Upper lobe of left lung (tissue), 6 donors: ENCODE measurements at places on chromosomes 5 and 9.
A peak's percentile ranks its signal among the peaks of the same experiment; 100 is the strongest.

GRCh38 chr5:155024015-155024414 is 10.5 kb downstream of the KIF4B start:
- no peak for DNase-seq

- DNase-seq = peak; percentile 67
Measured at GRCh38 chr5:74042959-74043358, 417.0 kb downstream of the ARHGEF28 start.

DNA sequence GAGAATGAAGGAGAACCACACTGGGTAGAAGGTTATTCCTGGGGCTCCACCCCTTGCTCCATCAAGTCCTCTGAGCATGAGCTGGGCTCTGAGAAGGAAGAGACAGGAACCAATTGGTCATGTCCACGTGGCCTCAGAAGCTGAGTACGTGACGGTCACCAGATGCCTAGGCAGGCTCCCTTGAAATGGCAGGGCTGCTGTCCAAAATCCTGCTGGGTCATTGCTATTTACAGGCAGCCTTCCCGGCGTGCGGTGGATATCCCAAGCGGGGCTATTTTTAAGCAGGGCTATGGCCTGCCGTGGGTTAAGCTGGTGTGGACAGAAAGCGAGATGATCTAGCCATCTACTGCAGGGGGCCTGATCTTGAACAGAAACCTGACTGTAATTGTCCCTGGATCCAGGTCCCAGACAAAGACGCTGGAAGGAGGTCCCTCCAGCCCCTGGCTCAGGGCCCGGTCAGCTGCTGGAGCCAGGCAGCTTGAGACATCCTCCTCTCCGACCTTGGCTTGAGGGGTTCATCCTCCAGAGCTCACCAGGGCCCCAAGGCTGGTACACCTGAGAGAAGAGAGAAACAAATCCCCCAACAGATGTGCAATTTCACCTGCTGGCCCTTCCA is 550 bp upstream of the CKMT2 start:
- no peak for DNase-seq

DNA sequence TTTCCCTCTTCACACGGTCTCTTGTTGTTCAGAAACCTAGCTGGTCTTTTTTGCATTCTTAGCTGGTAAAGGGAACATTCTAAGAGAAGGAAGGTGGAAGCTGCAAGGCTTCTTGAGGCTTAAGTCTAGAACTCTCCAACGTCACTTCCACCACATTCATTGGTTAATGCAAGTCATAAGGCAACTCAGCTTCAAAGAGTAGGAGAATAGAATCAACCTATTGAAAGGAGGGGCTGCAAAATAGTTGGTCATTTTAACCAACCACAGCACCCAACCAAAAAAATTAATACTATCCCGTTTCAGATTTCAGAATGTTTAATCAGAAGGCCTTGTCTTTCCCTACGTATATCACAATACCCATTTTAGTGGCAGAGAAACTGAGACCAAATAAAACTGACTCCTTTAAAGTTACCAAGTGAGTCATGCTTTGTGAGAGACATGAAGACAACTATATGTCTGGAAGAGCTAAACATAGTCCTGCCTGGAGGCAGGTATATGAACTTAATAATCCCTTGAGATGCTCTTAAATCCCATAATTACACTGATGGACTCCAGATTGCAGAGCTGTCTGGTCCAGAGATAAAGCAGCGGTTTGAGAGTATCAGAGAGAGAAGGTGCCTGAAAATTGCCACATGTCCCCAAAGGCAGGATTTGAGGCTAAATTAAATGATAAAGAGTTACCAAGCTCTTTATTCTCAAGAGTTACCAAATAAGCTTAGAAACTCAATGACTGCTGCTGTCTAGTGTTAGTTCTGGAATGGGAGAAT is 14.4 kb downstream of the DOCK8 start:
- DNase-seq = no peak

- DNase-seq = no peak
Measured at GRCh38 chr5:83877911-83878706, 157.5 kb upstream of the HAPLN1 start.

- peak; percentile 72 for DNase-seq
Measured at GRCh38 chr9:106868565-106868964, 5.6 kb downstream of the ZNF462 start.

DNA sequence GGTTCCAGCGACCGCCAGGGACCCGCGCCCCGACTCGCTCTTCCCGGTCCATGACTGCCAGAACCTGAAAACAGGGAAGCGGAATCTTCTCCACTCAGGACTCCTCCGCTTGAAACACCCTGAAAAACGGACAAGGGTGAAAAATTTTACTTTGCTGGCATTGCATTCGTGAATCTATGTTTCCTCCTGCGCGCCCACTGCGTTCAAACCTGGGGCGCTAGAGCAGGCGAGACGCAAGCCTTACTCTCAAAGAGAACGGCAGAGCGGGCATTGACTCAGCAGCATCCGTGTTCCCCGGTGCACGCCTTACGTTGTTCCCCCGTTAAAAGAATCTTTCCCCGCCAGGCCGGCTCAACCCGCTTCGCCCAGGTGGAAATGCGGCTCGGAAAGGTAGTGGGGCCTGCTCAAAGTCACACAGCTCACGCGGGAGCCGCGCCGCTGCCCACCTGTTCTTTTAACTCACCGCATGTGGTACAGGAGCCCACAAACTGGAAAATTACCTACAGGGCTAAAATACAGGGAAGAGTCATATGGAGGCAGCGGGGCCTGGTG is 999 bp upstream of the DRD1 start:
- DNase-seq = no peak

- no peak for DNase-seq
Measured at GRCh38 chr5:103601314-103601713, 38.7 kb upstream of the NUDT12 start.

DNA sequence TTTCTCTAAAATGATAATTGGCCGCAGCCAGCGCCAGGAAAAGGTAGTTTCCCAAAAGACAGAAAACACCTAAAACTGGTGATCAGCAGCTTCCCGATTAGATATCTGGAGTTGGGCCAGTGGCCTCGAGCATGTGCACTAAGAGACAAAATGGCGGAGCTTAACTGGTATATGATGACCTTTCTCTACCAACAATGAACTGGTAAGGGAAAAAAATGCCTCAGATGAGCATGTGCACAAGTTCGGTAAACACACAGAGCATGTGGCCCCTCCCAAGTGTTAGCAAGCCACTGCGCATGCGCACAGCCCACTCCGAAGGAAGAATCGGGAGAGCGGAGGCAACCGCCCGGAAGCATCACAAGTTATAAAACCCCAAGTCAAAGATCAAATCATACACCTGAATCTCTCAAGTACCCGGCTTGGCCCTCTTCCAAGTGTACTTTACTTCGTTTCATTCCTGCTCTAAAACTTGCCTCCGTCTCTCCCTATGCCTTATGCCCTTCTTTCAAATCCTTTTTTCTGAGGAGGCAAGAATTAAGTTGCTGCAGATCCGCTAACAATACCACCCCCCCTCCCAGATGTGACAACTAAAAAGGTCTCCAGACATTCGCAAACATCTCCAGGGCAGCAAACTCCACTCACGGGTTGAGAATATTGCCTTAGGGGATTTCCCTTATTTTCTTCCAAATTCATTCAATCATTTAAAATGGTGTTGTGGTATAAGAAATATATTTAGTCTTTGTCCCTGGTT is 15.0 kb upstream of the PTBP3 start:
- peak; percentile 81 for DNase-seq

DNA sequence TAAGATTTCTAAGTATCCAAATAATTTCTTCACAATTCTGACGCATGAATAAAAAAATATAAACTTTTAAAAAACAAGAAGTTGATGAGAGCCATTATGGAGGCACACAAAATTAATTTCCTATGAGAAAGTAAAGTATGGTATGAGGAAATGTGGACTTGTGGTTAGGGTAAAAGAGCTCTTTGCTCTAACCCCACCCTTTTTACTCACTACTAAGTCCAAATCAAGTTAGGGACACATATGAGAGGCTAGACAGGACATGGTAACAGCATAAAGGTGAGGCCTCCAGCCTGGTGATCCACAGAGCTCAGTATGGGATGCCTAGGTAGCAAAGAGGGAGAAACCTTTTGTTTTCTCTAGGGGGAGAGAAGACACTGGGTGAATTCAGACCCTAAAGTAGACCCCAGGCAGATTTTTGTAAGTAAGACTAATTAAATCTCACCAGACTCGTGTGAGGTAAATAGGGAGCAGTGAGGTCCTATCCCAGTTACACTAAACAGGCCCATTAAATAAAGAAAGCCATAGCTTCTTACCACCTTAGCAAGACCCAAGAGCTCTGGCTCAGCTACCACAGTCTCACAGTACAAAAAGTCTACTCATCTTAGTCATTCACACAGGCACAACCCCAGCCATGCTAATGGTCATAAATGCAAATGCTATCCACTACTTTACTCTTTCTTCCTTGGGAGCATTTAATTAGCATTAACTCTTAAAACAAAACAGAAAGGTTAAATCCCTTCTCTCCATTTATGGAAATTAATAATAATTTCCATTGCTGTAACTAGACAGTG is 42.6 kb downstream of the MLLT3 start:
- no peak for DNase-seq

GRCh38 chr5:31731016-31731415 is 92.1 kb downstream of the PDZD2 start:
- DNase-seq = no peak

DNA sequence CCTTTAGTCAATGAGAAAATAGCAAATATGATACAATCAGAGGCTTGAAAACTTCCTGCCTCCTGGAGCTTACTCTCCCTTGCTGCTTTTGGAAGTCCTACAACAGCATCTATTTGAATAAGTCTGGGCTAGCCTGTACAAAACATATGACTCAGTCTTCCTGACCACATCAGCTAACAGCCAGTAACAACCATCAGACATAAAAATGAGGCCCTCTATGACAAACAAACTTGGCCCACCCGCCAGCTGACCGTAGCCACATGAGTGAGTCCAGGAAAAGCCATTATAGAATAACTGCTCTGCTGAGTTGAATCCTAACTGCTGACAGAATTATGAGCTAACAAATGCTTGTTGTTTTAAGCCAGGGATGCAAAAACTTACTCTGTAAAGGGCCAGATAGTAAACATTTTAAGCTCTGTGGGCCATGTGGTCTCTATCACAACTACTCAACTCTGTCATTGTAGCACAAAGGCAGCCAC is 347.6 kb downstream of the PTPRD start:
- DNase-seq = no peak

DNA sequence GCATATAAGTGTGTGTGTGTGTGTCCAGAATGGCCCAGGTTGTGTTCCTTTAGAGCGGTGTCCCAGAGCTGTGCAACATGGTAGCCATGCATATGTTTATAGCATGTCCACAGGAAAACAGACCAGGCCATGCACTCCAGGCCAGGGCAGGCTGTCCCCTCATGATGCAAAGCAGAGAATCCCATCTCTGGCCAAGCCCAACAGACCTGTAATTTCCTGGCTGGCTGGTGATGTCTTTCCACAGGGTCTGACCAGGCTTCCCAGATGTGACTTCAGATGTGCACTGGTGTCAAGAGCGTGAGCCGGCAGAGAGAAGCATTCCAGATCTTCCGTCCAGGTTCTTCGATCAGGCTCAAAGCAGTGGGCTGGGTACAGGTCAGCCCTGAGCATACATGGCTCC is 21.1 kb upstream of the TCF7 start:
- DNase-seq = no peak

DNA sequence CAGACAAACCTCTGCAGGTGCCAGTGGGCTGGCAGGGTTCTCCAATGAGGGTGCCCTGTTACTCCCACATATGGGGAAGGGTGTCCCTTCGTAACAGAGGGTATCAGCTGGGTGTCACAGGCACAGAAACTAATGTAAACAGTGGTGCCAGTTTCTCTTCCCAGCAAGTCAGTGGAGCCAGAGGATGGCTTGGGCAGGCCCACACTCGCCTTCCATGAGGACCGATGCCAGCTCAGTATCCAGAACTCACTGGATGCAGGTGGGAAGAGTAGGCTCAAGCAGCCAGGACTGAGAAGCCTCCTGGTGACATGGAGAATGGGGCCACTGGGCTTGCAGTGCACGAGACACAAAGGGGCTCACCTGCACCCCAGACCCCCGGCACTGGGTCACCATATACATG is 30.4 kb downstream of the FSTL4 start:
- no peak for DNase-seq

DNA sequence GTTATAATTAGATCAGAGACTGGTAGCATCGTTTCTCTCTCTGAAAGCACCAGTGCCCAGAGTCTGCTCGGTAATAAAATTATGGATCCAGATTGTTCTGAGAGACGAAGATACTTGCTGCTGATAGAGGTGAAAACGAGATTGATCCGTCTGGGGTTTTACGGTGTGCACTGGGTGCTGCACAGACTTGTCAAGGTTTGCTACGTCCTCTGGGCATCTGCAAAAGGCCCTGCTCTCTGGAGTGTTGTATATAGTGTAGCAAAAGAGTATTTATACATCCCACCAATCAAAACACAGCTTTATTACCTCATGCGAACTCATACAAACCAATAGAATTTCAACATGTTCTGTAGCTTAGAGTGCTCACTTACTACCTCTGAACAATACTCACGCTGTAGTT is 219.3 kb downstream of the PBX3 start:
- no peak for DNase-seq

- DNase-seq = no peak
Measured at GRCh38 chr5:132296412-132297016, 2.3 kb downstream of the SLC22A4 start.

GRCh38 chr5:62937661-62938558 is 359.3 kb downstream of the LRRC70 start:
- DNase-seq = no peak

DNA sequence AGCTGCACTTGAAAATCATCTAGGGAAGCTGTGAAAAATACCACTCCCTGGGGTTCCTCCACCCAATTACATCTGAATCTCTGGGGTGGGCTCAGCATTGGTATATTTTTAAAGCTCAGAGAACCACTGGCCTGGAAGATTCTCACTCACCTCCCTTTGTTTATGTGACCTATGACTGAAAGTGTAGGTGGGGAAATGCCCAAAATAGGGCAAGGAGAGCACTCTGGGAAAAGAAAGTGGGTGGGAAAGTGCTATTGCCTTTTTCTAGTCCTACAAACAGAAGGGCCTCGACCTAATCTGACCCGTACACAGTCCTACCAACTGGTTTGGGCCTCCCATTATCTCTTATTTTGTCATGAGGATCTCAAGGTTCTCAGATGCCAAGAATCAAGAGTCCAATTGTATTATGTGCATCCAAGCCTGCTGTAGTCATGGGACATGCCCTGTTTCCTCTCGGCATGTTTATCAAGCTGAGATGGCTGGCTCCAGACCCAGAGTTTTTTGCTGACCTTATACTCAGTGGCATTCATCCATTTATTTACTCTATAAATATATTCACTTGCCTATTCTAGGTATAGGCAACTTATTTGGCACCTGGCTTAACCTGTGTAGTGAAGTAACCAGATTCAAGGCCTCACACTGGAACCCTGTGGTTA is 483.7 kb downstream of the ENC1 start:
- DNase-seq = no peak

DNA sequence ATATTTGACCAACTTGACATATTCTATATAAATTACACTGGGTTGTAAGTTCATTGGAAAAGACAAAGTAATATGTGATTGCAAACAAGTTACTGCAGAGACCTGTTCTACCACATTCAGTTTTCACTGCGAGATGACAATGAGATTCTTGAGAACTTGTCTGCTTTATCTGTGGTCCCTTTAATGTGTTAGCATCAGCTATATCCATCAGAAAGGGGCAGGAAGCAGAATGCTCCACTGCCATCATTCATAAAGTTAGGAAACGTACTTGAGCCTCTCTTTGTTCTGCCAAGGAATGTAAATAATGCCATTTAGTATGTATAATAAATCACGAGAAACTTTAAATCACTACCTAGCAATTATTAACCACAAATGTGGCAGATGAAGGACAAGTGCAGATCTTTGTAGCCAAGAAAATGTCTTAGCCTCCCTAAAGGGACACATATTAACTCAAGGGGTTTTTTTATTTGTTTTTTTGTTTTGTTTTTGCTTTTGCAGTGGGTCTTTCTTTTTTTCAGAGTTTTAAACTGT is 59.4 kb downstream of the GIN1 start:
- no peak for DNase-seq
